ENCODE measurements at places on chromosomes 5 and 9. TPM values are rescaled to one million over a fixed set of nuclear protein-coding genes. Genes with fewer than 3 reads are reported as not detected.

GRCh38 chr5:2569176-2569575 is 182.3 kb downstream of the IRX2 start:
- DNase-seq, result no peak

GRCh38 chr5:111656580-111656979 is 100.4 kb downstream of the NREP start:
- no peak for DNase-seq

DNA sequence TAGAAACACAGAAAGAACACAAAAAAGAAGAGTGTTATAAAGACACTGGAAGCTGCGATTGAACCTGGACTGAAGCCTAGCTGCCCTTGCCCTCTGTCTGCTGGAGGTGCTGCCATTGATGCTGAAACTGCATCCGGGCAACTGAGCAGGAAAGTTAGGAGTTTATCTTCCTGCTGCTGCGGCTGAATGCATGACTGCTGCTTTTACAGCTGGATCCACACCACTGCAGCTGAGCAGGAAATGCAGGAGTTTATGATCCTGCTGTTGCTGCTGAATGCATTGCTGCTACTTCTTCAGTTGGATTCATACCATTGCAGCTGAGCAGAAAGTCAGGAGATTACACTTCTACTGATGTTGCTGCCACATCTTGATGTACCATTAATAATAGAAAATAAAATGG is 21.8 kb upstream of the JAKMIP2 start:
- no peak for DNase-seq

FAM221B gene
- total RNA-seq, result not detected
